ENCODE measurements at places on chromosomes 12 and 14.

DNA sequence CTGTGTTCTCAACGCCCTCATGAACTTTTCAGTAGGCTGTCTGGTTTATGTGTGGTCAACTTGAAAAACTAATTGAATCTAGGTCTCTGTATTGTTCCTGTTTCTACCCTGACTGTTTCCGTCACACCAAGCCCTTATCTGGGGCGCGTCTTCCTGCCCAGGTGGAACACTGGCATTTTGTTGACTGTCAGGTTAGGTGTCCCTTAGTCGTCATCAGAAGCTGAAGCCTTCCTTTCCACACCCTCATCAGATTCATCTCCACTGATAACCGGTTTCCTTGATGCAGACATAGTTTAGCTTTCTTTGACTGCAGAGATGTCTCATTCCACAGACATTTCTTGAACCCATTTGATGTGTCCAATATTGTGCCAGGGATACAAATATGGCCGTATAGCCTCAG is 96.5 kb downstream of the DUSP16 start:
- no peak for DNase-seq

- DNase-seq, result no peak
Observed at GRCh38 chr14:55758796-55759195, 178.8 kb downstream of the KTN1 start.

DNA sequence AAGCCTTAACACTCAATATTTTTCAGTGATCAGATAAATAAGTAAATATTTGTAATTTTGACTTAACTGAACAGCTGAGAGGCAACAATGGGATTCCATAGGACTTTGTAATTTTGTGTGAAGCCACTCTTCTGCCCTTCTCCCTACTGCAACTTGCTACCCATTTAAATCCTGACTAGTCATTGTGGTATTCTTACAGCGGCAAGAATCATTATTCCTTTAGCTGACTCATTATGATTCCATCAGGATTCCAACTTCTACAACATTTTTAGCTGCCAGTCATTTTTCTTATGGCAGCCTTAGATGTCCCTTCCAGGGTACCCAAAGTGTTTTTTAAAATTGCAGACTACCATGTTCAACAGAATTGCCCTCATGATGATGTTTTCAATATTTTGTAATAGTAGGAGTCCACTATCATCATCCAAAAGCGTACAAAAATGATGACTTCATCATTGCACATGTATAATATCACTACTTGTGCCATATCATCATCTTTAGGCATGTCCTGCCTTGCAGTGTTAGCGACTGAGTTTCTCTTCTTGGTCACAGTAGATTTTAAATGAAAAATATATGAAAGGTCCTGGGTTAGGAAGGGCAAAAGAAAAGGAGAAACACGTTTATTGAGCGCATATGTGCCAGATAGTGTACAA is 5.1 kb upstream of the MAGOHB start:
- no peak for DNase-seq

GRCh38 chr14:36556811-36557433 is 25.5 kb downstream of the NKX2-8 start:
- DNase-seq, result no peak

DNA sequence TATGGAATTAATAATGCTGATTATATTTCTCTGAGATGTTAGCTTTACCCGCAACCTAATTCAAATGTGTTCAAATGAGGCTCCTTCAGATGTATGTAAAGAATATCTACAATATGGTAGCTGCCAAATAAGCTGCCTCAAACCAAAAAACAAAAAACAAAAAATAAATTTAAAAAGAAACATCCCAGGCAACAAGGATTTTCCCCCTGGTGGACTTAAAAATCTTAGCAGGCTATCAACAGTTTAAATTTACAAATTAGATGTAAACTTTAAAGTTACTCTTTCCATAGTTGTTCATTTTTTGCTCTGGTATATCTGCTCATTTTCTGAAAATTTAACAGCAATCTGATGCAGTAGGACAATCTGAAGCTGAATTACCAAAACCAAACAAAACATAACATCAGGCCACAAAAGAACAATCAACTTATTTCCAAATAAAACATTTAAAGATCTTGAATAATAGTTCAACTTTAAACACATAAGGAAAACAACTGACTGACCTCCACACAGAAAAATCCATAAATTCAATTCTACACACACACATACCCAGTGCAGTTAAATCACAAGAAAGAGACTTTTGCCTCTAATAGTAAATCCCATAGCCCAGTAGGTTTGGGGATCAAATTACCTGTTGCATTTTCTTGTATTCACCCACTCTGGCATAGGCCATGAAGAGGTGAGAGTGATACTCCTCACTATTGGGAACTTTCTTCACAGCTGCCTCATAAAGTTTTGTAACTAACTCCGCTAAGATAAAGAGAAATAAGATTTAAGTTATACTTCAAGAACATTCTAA is 21.3 kb downstream of the NAA25 start:
- DNase-seq, result no peak

DNA sequence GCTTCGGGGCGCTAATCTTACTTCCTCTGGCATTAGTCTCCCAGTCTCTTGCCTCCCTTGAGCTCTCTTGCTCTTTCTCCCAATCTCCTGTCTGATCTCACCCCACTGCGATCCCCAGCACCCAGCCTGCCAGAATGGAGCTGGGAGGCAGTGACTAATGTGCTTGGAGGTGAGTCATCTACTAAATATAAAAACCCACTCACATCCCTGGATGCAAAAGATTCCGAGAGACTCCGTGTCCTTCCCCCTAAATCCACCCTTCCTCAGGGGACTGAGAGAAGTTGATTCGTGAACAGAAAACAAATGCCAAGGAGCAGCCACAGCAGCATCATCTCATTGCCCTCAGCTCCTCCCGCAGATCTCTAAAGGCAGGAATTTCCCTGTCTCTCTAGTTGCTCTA is 45.7 kb upstream of the KCNA5 start:
- DNase-seq, result no peak

GRCh38 chr14:72451054-72451972 is 442.6 kb downstream of the DPF3 start:
- no peak for DNase-seq

DNA sequence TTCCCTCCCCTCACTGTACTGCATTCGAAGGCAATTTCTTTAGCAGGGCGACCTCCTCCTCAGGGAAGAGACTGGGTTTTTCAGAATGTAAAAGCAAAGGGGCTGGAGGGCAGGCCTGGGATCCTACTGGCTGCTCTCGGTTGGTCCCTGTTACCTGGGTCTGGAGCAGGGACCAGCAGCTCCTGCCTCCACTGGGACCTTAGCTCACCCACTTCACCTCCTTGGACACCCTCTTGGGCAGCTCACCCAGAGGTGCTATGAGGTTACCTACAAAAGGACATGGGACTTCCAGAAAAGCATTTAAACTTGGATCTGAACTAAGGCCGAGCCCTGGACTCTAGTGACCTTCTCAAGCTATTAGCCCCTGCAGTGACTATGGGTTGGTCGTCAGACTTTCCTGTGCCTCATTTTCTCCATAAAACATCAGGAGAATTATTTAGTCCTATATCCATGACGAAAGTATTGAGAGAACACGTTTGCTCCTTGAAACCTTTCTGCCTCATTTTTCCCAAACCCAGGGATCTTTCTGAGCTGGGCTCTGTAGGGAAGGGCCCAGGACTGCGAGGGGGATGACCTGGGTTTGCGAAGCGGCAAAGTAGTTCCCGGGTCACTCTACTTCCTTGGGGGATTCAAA is 65.0 kb downstream of the FBXL14 start:
- DNase-seq, result peak; percentile 29
